Spleen (tissue), 13 donors: ENCODE measurements at places on chromosomes 3 and 15. TPM values are rescaled to one million over a fixed set of nuclear protein-coding genes. Genes with fewer than 3 reads are reported as not detected.

GUCA1C gene
- not detected for total RNA-seq

SLCO2A1 gene
- total RNA-seq, result 18.2 TPM

TYRO3 gene
- total RNA-seq, result 20.7 TPM

TRAT1 gene
- 20.5 TPM for total RNA-seq

CSPG5 gene
- 0.34 TPM for total RNA-seq

HIGD2B gene
- total RNA-seq, result not detected
